ENCODE measurements at places on chromosomes 6 and 20.

GRCh38 chr6:155548576-155548975, 92.9 kb upstream of the NOX3 start:
- no peak for DNase-seq

DNA sequence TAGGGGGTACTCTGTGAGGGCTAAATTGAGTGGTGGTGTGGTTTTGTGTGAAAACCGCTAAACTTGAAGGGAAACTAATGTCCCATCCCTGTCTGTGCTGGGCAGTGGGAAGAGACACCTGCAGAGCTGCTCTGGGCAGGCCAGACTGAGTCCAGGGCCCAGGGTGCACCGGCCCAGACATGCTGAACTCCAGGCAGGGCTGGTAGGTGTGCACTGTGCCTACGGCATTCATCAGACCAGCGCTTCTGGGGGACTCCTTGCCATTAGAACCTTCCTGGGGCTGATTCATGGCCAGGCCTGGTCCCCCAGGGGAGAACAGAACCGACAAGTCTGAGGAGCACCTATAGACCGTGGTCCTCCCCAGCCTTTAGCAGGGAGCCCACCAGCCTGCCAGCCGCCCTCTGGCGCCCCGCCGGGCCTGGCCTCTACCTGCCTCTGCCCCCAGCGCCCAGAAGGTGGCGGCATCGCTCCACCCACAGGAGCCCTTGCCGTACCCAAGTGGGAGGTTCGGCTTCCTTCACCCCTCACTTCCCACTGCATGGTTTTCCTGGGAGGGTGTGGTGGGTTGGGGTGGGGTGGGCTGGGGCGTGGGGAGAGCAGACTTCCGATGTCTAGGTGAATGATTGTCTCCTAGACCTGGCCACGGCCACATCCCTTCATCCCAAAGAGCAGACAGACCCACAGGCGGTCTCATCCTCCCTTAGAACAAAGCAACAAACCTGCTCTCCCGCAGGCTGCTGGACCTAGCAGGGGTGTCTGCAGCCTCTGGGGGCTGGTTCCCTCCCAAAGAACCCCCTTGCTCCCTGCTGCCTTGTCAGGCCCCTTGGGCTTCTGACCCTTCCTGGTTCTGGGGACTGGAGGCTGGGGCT, 15.5 kb downstream of the CCDC167 start:
- peak; percentile 87 for DNase-seq

GRCh38 chr6:89916136-89916920, 22.1 kb downstream of the GJA10 start:
- no peak for DNase-seq

DNA sequence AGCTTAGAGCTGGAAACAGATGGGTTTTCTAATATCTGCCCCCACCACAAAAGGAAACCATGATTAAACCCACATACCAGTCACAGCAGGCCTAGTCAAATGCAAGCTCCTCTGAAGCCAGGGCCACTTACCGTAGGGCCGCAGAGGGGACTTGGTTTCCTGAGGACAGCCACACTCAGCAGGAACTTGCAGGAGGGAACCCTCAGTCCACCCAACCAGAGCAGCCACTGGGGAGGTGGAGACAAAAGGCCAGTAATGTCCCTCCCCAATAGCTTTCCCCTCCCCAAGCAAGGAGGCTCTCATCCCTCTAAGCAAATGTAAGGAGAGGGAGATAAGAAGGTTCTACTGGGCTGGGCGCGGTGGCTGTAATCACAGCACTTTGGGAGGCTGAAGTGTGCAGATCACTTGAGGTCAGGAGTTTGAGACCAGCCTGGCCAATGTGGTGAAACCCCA, 384.4 kb upstream of the JARID2 start:
- DNase-seq = no peak

GRCh38 chr6:22596011-22596410, 26.6 kb downstream of the HDGFL1 start:
- no peak for DNase-seq

- no peak for DNase-seq
Measured at GRCh38 chr6:65700561-65700960, 6.5 kb downstream of the EYS start.

- no peak for DNase-seq
Measured at GRCh38 chr6:136666041-136666440, 115.8 kb upstream of the MAP7 start.

DNA sequence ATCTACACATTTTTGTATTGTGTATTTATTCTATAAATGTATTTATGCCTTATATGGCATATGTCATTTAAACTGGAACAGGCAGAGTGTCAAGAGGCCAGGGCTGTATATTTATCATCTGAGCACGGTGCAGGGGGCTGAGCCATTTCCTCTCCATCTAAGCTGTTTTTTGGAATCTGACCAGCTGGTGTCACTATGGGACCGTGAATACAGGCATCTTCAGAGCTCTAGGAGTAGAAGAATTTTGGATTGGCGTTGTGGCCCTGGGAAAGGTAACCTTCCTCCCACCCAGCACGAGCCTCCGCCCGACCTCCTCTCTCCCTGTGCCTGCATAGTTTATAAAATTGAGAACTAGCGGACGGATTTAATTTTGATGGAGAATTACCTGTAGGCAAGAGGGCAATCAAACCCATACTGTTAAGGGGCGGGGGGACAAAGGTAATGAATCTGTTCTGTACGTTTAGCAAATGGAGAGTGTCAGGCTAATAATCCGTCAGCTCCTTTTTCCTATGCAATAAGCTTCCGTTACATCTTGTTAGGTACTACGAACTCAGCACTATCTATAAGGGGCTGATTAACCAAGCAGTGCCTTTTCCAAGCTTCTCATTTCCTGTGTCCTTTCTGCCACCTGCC, 29.0 kb upstream of the EEF1E1 start:
- DNase-seq = peak; percentile 11
